ENCODE measurements at places on chromosomes 3 and 15.

DNA sequence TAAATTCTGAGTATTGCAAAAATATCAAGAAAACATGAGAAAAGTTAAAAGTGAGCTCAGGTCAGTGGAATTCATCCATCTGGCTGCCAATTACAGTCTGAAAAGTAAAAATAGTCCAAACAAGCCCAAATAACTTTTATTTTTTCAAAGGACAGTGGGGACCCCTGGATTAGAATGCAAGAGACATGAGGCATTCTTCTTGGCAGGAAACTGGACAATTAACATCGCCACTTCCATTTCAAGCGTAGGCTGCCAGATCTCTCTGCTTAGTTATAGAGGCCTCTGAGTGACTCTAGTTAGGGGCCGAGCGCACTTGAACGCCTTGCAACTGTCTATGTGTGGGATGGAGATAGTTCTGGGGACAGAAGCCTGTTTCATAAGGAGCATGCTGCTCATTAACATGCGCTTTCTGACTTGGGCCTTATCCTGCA is 189.1 kb downstream of the GHSR start:
- DNase-seq, result no peak

GRCh38 chr3:83454353-83454752 is 1504.4 kb upstream of the CADM2 start:
- DNase-seq, result no peak

- DNase-seq, result no peak
These were observed 659.1 kb downstream of the GRM7 start for GRCh38 chr3:7520059-7520458.

- no peak for DNase-seq
These were observed 498 bp upstream of the ARNT2 start for GRCh38 chr15:80403712-80404056.

DNA sequence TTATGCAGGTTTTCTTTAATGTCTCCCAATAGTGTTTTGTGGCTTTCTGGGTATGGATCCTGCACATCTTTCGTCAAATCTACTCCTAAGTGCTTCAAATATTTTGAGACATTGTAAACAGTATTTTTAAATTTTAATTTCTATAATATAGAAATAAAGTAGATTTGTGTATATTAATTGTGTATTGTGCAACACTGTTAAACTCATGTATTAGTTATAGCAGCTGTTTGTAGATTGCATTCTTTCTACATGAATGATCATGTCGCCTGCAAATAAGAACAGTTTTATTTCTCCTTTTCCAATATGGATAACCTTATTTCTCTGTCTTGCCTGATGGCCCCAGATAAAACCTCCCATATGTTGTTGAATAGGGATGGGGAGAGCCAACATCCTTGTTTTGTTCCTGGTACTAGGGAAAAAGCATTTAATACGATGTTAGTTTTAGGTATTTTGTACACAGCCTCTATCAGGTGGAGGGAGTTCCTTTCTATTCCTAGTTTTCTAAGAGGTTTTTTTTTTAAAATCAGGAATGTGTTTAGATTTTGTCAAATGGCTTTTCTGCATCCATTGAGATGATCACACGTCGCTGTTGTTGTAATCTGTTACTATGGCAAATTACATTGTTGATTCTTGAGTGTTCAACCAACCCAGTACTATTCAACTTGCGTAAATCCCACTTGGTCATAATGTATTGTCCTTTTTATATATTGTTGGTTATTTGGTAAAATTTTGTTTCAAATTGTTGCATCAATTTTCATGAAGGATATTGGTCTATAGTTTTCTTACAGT is 71.1 kb upstream of the DGKG start:
- DNase-seq, result no peak

DNA sequence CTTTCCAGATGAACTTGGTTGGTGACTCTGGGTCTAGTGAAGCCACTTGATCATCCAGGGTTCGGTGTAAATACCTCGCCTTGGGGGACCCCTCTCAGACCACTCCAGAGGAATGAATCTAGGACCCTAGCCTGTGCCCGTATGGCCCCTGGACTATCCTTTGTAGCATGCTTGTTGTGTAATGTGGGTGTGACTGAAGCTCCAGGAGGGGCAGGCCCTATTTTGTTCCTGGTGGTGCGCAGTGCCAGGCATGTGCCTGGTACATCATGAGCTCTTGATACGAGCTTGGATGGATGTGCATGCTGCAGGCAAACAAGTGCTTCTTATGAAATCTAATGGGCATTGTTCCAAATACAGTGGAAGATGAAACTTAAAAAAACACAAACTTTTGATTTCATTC is 82.8 kb downstream of the EBLN2 start:
- no peak for DNase-seq

Data from fibroblast of skin of left biceps (primary cell).